ENCODE measurements at places on chromosomes 11 and 22. TPM values are rescaled to one million over a fixed set of nuclear protein-coding genes. Genes with fewer than 3 reads are reported as not detected.

The PNPLA3 gene
- not detected for polyA plus RNA-seq

The SYNGR1 gene
- 0.62 TPM for polyA plus RNA-seq

The PKDREJ gene
- polyA plus RNA-seq, result not detected

The SCGB1C1 gene
- polyA plus RNA-seq, result not detected

The LRRC74B gene
- not detected for polyA plus RNA-seq

The MFRP gene
- not detected for polyA plus RNA-seq

The C11orf52 gene
- polyA plus RNA-seq, result not detected

The CCDC81 gene
- polyA plus RNA-seq, result 0.20 TPM

The ART1 gene
- not detected for polyA plus RNA-seq

The KRTAP5-1 gene
- polyA plus RNA-seq, result not detected

The SCUBE1 gene
- polyA plus RNA-seq, result not detected

The POU2AF2 gene
- polyA plus RNA-seq, result not detected

The DLG2 gene
- 1.1 TPM for polyA plus RNA-seq

The CYB5R3 gene
- polyA plus RNA-seq, result 91.1 TPM

The RGL4 gene
- polyA plus RNA-seq, result 64.9 TPM

The ROBO3 gene
- 2.0 TPM for polyA plus RNA-seq

The RBFOX2 gene
- polyA plus RNA-seq, result 0.68 TPM

- no peak for DNase-seq
- H3K27me3 ChIP-seq, result no peaks in the 10 kb centered on the region
- peak overlapping the region; percentile 68 for H3K27ac ChIP-seq
- H3K4me3 ChIP-seq, result peak overlapping the region; percentile 66
Observed at GRCh38 chr22:30290342-30291057, 1.2 kb upstream of the CASTOR1 start.

DNA sequence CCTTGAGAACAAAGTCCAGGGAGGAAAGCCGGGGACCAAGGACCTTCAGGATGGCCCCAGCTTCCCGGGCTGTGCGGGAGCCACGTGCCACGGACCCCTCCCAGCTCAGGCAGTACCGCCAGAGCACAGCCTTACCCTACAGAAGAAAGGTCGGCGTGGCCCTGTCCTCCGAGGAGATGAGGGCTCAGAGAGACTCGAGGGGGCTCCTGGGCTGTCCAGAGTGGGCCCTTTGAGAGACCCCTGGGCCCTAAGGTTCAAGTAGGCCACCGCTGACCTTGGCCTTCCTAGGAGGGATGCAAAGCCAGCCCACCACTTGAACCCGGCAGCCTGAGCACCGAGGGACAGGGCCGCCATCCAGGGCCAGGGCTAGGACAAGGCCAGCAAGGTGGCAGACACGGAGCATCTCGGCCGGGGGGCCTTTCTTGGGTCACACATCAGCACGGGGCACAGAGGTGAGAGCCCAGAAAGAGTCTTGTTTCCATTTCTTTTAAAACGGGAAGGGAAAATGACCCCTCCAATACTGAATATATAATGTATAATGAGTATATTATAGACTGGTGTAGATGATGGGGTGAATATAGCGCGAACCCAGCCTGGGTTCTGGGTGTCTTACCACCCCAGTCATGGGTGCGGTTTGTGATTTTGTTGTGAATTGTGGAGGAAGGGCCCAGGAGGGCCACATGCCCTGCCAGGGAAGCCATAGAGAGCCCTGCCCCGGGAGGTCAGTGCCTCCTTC, 34.4 kb upstream of the PPARA start:
- H3K27me3 ChIP-seq, result no peaks in the 10 kb centered on the region
- DNase-seq, result no peak
- peaks cover 4% of the 10 kb centered on the region for H3K4me1 ChIP-seq
- no peaks in the 10 kb centered on the region for H3K36me3 ChIP-seq

- H3K27ac ChIP-seq, result no peak overlapping the region
- no peak overlapping the region for H3K4me3 ChIP-seq
Observed at GRCh38 chr11:12859872-12860657, 149.1 kb upstream of the RASSF10 start.

GRCh38 chr11:74022546-74022945, 13.7 kb upstream of the UCP3 start:
- H3K4me1 ChIP-seq, result peaks cover 49% of the 10 kb centered on the region
- no peaks in the 10 kb centered on the region for H3K36me3 ChIP-seq
- H3K27me3 ChIP-seq, result no peaks in the 10 kb centered on the region

DNA sequence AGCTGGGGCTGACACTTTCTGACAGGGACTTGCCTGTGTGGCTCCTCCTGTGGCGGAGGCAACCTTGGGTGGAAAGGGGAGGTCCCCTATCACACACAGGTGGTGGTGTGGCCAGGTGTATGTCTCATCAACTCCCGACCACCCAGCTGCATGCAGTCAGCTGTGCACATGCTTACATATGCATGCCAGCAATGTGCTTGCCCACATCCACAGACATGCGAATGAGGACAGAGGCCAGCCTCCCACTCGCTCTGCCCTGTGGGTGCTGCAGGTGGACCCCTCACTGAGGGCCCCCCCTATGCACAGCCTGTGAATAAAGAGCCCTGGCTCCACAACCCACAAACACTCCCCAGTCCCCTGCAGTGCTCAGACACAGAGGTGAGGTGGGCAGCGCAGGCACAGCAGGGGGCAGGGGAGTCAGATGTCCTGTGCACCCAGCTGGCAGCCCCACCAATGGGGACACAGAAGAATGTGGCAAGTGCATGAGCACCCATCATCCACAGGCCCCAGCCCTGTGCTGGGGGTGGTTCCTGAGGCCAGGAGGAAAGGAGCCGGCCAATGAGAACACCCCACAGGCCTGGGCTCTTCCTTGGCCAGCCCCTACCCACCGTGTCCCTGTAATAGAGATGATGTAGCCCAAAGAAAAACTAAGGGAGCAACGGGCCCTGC, 9.5 kb downstream of the GNB1L start:
- H3K27ac ChIP-seq, result peak overlapping the region; percentile 4
- peaks cover 22% of the 10 kb centered on the region for H3K4me1 ChIP-seq
- DNase-seq, result no peak
- no peak overlapping the region for H3K4me3 ChIP-seq

DNA sequence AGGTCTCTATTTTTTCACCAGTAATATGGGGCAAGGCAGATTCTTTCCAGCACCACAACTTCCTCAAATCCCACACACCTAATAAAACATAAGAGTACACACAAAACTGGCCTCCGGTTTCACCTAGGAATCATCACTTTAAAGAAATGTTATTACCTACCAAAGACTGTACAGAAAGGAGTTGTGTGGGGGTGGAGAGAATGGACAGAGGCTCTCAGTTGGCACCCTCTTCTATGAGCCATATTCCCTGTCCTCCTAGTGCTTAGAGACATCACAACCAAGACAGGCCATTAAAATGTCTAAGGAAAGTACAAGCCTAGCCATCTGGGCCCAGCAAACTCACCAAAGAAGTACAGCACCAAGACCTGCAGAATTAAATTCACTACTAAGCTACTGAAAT, 56.1 kb downstream of the RBFOX2 start:
- no peaks in the 10 kb centered on the region for H3K36me3 ChIP-seq
- H3K4me1 ChIP-seq, result no peaks in the 10 kb centered on the region
- no peak for DNase-seq
- no peaks in the 10 kb centered on the region for H3K27me3 ChIP-seq
- no peak overlapping the region for H3K4me3 ChIP-seq

GRCh38 chr22:40728731-40729189, 49.5 kb downstream of the MCHR1 start:
- no peak overlapping the region for H3K4me3 ChIP-seq
- no peaks in the 10 kb centered on the region for H3K27me3 ChIP-seq
- no peaks in the 10 kb centered on the region for H3K36me3 ChIP-seq
- peak; percentile 76 for DNase-seq
- H3K4me1 ChIP-seq, result peaks cover 69% of the 10 kb centered on the region
- H3K27ac ChIP-seq, result peak overlapping the region; percentile 30

GRCh38 chr11:11992257-11993212, 15.9 kb downstream of the DKK3 start:
- H3K4me1 ChIP-seq, result peaks cover 4% of the 10 kb centered on the region
- no peaks in the 10 kb centered on the region for H3K27me3 ChIP-seq
- no peak overlapping the region for H3K4me3 ChIP-seq
- no peak for DNase-seq

GRCh38 chr22:33353502-33353901, 295.3 kb upstream of the SYN3 start:
- no peak for DNase-seq
- H3K36me3 ChIP-seq, result no peaks in the 10 kb centered on the region
- no peaks in the 10 kb centered on the region for H3K4me1 ChIP-seq
- H3K27me3 ChIP-seq, result no peaks in the 10 kb centered on the region

GRCh38 chr11:114929351-114930000, 251.1 kb downstream of the NXPE2 start:
- no peaks in the 10 kb centered on the region for H3K4me1 ChIP-seq
- no peaks in the 10 kb centered on the region for H3K27me3 ChIP-seq
- H3K36me3 ChIP-seq, result no peaks in the 10 kb centered on the region
- no peak overlapping the region for H3K4me3 ChIP-seq
- no peak for DNase-seq

DNA sequence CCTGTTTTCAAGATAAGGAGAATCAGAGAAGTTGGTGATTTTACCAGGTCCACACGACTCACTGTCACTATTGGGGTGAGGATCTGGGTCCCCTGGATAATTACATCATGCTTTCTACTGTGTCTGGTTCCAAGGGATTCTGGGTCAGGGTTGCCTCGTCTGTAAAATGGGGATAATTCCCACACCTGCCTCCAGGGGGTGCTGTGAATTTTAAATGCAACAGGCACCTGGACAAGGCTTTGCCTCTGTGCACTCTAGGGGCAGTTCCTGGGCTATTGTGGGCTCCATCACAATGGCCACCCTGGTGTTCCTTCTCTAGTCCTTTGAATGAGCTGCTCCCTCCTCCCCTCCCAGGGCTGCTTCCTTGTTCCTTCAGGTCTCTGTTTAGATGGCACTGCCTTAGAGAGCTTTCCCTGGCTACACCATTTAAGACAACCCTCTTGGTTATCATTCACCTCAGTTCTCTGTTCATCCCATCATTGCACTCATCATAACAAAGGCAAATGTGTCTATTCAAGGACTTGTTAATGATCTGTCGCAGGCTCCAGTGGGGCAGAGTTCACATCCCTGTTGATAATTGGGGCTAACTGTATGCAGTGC, 178.6 kb downstream of the MIAT start:
- no peaks in the 10 kb centered on the region for H3K27me3 ChIP-seq
- H3K36me3 ChIP-seq, result no peaks in the 10 kb centered on the region
- DNase-seq, result peak; percentile 16

GRCh38 chr11:131917634-131918384, 547.4 kb downstream of the NTM start:
- H3K27ac ChIP-seq, result no peak overlapping the region
- no peaks in the 10 kb centered on the region for H3K4me1 ChIP-seq
- DNase-seq, result no peak
- H3K36me3 ChIP-seq, result no peaks in the 10 kb centered on the region

- H3K27me3 ChIP-seq, result peaks cover 23% of the 10 kb centered on the region
- no peak overlapping the region for H3K27ac ChIP-seq
- H3K36me3 ChIP-seq, result no peaks in the 10 kb centered on the region
- H3K4me3 ChIP-seq, result no peak overlapping the region
Observed at GRCh38 chr11:107587306-107587979, 3.5 kb upstream of the ELMOD1 start.

DNA sequence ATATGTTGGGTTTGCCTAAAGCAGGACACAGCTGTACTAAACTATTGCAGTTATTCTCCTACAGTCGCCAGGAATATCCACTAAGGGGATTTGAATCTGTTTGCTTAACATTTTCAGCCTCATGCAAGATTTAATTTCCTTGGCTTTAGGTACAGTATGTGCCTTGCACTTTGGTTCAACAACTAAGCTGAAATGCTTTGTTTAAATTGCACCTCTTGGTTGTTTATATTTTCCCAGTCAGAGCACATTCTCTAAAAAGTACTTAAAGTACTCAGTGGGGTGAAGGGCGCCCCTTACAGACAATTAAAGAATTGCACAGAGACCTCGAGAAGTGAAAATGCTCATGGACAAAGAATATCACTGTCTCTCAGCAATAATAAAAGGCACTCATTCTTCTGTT, 107.8 kb upstream of the MTNR1B start:
- H3K27me3 ChIP-seq, result no peaks in the 10 kb centered on the region
- no peak for DNase-seq
- H3K4me1 ChIP-seq, result no peaks in the 10 kb centered on the region
- no peak overlapping the region for H3K27ac ChIP-seq

GRCh38 chr11:44752713-44753112, 26.0 kb downstream of the TSPAN18 start:
- DNase-seq, result no peak
- no peaks in the 10 kb centered on the region for H3K36me3 ChIP-seq
- no peak overlapping the region for H3K4me3 ChIP-seq
- no peaks in the 10 kb centered on the region for H3K27me3 ChIP-seq

DNA sequence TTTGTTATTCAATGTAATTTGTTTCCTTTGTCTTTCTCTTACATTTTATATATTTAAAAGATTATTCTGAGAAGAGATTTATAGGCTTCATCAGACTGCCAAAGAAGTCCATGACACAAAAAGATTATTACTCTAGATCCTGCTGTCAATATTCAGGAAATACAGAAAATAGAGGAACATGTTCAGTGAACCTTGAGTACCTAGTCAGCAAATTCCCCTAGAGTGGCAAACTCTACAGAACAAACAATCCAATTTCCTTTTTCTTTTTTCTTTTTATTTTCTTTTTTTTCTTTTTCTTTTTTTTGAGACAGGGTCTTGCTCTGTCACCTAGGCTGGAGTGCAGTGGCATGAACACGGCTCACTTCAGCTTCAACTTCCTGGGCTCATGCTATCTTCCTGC, 23.9 kb downstream of the TTC17 start:
- H3K36me3 ChIP-seq, result peaks cover 7% of the 10 kb centered on the region
- H3K27ac ChIP-seq, result no peak overlapping the region
- no peak for DNase-seq
- no peak overlapping the region for H3K4me3 ChIP-seq

GRCh38 chr11:127804747-127805400, 782.5 kb downstream of the ETS1 start:
- no peak overlapping the region for H3K27ac ChIP-seq
- no peak for DNase-seq
- no peaks in the 10 kb centered on the region for H3K36me3 ChIP-seq
- no peaks in the 10 kb centered on the region for H3K4me1 ChIP-seq
- H3K4me3 ChIP-seq, result no peak overlapping the region
- peaks cover 2% of the 10 kb centered on the region for H3K27me3 ChIP-seq

DNA sequence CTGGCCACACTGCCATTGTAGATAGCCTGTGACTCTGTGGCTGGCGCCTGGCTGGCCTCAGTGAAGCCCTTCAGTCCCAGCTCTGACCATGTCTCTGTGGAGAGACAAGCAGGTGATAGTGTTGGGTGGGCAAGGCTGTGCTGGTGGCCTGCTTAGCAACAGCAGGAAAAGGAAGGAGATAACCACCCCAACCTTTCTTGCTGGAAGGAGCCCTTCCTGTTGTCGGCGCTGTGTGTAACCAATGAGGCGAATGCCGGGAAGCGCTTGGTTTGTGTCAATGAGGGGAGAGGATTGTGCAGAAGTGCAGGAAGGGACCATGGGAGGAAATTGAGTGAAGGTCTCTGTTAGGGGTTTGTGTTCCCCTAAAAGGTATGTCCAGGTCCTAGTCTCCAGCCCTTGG, 27.3 kb downstream of the PARVB start:
- H3K4me3 ChIP-seq, result no peak overlapping the region
- H3K27me3 ChIP-seq, result no peaks in the 10 kb centered on the region
- no peak for DNase-seq
- no peak overlapping the region for H3K27ac ChIP-seq
- H3K36me3 ChIP-seq, result no peaks in the 10 kb centered on the region

Data from CD4-positive, alpha-beta memory T cell (primary cell).